Neural progenitor cell (in vitro differentiated cells): ENCODE measurements at places on chromosomes 2 and 18. TPM values are rescaled to one million over a fixed set of nuclear protein-coding genes. Genes with fewer than 3 reads are reported as not detected.

The SPC25 gene
- total RNA-seq, result 38.9 and 60.0 TPM in 2 replicates

DNA sequence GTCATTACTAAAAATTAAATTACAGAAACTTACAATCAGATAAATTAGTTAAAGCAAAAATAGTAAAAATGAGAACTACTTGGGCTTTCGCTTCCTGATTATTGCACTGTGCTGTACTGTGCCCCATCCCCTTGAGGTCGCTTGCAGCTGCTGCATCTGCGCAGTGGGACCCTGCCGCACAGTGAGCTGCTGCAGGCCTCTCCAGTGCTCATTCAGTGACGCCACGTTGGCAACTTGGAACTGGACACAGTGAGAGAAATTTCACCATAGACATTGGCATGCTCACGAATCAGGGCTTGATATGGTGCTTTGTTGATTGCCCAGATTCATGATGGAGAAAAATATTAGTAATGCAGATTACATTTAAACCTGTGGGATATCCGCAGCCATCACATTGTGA, 290.8 kb upstream of the MYT1L start:
- no peak for DNase-seq

DNA sequence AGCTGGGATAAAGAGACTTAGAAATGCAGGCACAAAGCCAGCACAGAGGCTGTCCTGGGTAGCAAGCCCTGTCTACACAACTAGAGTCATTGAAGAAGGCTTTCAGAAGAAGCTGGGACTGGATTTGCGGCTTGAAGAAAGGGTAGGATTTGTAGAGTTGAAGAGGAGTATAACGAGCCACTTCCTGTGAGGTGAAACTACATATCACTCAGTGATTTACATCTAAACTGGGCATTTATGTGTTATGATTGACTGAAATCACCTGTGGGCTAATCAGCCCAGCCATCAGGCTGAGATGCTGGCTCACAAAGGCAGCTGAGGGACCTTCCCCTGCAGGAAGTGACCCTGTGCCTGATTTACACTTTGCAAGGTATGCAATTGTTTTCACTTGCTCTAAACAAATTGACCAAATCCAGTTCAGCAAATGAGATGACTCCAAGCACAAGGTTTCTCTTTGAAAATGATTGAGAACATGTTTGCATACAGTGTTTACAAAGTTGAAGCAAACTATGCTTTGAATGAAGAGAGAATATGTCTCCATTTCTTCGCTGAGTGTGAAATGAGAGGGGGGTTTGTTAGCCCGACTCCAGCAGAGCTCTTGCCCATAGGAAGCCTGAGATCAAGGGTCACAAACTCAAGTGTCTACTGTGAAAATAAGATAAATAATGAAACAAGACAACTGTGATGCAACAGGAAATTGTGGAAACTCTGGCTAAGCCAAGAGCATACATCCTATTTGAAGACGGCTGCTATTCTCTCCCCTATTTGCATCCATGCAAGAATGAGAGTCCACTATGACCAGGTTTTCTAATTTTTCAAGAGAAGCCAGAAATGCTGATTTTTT, 69.3 kb upstream of the HK2 start:
- no peak for DNase-seq

DNA sequence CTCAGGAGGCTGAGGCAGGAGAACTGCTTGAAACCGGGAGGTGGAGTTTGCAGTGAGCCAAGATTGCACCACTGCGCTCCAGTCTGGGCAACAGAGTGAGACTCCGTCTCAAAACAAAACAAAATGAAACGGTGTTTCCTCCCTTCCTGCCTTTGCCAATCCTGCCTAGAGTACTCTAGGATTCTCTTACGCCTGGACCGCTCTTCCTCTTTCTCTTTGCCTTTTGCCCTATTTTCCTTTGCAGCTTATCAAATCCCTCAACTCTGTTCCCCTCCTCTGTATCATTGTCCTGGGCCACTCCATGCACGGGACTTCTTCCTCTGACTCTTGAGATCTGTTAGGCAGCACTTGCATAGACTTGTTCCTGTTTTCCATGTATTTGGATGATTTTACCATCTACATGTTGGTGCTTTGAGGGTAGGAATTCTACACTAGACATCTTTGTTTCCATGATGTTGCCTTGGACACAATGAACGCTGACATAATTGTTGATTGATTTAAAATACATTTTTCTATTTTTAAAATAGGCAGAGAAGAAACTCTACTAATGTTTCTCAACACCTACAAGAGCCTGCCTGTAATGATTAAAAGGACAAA, 24.8 kb upstream of the ACYP2 start:
- DNase-seq, result no peak

DNA sequence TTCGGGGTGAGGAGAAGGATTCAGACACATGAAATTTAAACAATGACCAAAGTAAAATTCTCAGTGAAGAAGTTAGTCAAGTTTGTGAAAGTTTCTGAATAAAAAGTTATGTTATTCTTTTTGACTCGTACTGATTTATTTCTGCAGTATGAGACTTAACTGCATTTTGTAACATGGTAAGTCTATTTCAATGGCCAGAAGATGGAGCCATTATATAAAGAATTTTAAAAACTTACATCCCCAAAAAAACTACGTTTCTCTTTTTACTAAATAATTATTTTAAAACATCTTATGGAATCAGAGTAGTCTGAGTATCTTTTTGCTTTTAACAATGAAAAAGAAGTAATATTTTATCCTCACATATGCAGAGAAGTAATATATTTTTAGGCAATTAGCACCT, 51.4 kb upstream of the SCN1A start:
- no peak for DNase-seq

The UGT1A7 gene
- not detected in 2 replicates for total RNA-seq

The RNF125 gene
- total RNA-seq, result 4.4 and 10.2 TPM in 2 replicates

- DNase-seq, result no peak
Measured at GRCh38 chr18:67957684-67958083, 441.2 kb upstream of the DSEL start.

The CD8B2 gene
- total RNA-seq, result not detected in 2 replicates

The DSC2 gene
- total RNA-seq, result 11.9 and 16.0 TPM in 2 replicates

The RAD51AP2 gene
- total RNA-seq, result 0.31 and 1.2 TPM in 2 replicates

The PXDN gene
- 118 and 128 TPM in 2 replicates for total RNA-seq

The COBLL1 gene
- total RNA-seq, result 1.0 and 4.3 TPM in 2 replicates

- peak; percentile 58 for DNase-seq
Measured at GRCh38 chr2:231800493-231801091, 14.3 kb downstream of the COPS7B start.

- DNase-seq, result no peak
Measured at GRCh38 chr2:17166506-17166905, 351.7 kb downstream of the RAD51AP2 start.

DNA sequence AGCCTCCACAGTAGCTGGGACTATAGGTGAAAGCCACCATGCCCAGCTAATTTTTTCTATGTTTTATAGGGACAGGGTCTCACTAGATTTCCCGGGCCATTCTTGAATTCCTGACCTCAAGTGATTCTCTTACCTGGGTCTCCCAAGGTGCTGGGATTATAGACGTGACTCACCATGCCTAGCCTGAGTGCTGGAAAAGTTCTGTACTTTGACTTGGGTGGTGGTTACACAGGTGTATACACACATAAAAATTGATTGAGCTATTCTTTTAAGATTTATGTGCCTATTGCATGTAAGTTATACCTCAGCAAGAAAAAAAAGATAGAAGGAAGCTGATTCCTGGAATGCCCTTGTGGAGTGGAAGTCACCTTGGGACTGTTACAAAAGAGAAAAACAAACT, 34.8 kb upstream of the KCNF1 start:
- no peak for DNase-seq
